ENCODE measurements at places on chromosomes 7 and 10.

GRCh38 chr10:103812432-103812831, 42.9 kb downstream of the SH3PXD2A start:
- no peak for DNase-seq

- DNase-seq = no peak
Measured at GRCh38 chr10:3435671-3436070, 263.1 kb upstream of the PITRM1 start.

- DNase-seq = no peak
Measured at GRCh38 chr7:128932862-128933179, 4.9 kb upstream of the IRF5 start.

GRCh38 chr10:106997721-106998120, 166.8 kb downstream of the SORCS1 start:
- DNase-seq = no peak

DNA sequence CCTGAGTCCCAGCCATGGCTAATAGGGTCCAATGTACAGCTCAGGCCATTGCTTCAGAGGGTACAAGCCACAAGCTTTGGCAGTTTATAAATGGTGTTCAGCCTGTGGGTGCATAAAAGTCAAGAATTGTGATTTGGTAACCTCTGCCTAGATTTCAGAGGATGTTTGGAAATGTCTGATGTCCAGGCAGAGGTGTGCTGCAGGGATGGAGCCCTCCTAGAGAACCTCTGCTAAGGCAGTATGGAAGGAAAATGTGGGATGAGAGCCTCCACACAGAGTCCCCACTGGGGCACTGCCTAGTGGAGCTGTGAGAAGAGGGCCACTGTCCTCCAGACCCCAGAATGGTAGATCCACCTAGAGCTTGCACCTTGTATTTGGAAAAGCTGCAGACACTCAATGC, 779.9 kb downstream of the GRM8 start:
- no peak for DNase-seq

- DNase-seq = no peak
Measured at GRCh38 chr7:22094413-22095342, 149.0 kb upstream of the CDCA7L start.

GRCh38 chr7:30312178-30312577, 27.8 kb downstream of the ZNRF2 start:
- DNase-seq = no peak

DNA sequence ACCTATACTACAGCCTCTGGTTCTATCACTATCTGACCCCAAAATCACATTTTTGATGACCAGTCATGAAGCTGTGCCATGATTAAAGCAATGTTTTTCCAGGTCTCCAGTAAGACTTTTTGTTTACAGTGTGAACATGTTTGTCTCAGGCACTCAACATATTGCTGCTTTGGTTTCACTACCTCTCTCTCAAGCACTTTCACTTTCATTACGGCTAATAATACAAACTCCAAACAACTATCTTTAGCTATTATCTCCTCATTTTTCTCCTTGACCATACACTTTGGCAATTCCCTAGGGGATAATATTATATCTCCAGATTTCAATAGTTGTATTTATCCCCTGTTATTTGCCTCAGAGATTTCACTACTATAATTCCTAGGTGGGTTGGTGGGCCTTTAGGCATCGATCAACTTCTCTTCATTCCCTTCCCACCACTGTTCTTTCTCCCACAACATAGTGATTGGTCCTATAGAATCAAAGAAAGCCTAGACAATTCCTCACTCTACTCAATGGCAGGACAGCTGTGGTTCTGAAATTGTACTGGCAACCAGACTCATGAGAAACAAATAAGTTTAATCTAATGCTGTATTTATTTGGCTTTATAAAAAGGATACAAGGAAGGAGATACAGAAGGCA, 261.4 kb upstream of the ZWINT start:
- no peak for DNase-seq

DNA sequence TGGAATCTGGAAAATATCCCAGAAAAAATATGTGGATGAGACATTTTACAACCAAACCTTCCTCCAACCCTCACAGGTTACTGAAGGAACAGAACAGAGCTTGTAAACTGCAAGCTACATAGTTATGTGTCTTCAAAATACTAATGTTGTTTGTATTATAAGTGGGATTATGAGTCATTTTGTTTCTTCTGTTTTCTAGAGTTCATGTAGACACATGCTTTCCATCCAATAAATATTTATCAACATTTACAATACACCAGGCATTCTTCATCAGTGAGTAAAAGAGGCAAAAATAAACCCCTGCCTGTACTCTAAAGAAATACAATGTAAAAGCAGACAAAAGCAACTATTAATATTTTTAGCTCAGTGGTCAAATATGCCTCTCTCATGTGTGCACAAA, 38.0 kb upstream of the TES start:
- no peak for DNase-seq
